ENCODE measurements at places on chromosomes 13 and 19.

GRCh38 chr13:97124915-97125809, 97.0 kb upstream of the MBNL2 start:
- no peak for DNase-seq

DNA sequence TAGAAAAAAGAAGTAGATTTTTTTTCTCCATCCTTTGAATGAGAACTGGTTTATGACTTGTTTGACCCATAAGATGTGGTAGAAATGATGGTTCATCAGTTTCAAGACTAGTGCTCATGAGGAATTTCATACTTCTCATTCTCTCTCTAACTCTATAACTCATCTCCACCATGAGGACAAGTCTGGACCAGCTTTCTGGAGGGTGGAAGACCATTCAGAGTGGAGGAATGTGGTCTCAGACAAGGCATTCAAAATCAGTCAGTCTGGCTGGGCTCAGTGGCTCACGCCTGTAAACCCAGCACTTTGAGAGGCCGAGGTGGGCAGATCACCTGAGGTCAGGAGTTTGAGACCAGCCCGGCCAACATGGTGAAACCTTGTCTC, 3.5 kb upstream of the EID2 start:
- no peak for DNase-seq

DNA sequence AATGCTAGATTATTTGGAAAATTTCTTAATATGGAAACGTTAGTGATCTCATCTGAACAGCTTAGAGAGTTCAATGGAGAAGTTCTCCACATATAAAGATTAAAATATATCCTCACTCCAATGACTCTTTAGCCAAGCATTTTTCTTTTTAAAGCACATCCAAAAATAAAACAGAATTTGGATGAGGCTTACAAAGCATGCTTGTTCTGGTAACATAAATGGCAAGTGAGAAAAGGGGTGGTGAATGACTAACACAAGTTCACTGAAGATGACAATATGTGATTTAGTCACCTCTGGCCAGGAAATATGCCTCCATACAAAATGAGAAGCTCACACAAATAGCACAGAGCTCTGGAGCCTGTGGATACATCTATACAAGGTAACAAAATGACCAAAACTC, 253.0 kb downstream of the PCDH20 start:
- no peak for DNase-seq

DNA sequence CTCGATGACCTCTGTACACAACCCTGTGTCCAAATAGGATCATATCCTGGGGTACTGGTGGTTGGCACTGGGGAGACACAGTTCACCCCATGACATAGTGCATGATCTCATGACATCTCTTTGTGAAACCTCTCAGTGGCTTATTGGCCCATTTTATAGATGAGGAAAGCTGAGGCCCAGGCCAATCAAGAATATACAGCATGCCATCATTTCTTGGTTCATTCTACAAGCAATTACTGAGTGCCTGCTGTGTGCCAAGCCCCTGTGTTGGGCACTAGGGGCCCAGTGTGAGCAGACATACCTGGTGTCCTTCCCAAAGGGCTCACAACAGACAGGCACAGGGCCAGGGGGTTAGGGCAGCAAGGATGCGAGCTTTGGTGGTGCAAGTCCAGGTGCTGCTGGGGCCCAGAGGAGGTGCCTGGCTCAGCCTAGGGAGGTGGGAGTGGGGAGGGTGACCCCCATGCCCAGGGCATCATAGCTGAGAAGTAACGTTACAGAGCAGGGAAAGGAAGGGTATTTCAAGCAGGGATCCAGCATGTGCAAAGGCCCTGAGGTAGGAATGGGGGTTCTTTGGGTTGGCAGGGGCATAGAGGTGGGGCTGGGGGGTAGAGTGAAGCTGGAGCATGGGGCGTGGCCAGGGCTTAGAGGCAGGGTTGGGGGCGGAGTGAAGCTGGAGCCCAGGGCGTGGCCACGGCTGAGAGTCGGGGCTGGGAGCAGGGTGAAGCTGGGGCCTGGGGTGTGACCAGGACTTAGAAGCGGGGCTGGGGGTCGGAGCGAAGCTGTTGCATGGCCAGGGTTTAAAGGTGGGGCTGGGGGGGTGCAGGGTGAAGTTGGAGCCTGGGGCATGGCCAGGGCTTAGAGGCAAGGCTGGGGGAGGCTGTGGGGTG, 20.7 kb downstream of the COLGALT1 start:
- DNase-seq = no peak

GRCh38 chr19:1590641-1591397, 1.8 kb downstream of the MBD3 start:
- DNase-seq = no peak

GRCh38 chr19:51781999-51782398, 13.0 kb upstream of the FPR3 start:
- DNase-seq = no peak

GRCh38 chr13:25727810-25728209, 324.0 kb downstream of the SHISA2 start:
- DNase-seq = no peak

GRCh38 chr13:60974296-60974695, 441.4 kb downstream of the PCDH20 start:
- DNase-seq = no peak

GRCh38 chr13:41048640-41049039, 12.7 kb upstream of the WBP4 start:
- no peak for DNase-seq

DNA sequence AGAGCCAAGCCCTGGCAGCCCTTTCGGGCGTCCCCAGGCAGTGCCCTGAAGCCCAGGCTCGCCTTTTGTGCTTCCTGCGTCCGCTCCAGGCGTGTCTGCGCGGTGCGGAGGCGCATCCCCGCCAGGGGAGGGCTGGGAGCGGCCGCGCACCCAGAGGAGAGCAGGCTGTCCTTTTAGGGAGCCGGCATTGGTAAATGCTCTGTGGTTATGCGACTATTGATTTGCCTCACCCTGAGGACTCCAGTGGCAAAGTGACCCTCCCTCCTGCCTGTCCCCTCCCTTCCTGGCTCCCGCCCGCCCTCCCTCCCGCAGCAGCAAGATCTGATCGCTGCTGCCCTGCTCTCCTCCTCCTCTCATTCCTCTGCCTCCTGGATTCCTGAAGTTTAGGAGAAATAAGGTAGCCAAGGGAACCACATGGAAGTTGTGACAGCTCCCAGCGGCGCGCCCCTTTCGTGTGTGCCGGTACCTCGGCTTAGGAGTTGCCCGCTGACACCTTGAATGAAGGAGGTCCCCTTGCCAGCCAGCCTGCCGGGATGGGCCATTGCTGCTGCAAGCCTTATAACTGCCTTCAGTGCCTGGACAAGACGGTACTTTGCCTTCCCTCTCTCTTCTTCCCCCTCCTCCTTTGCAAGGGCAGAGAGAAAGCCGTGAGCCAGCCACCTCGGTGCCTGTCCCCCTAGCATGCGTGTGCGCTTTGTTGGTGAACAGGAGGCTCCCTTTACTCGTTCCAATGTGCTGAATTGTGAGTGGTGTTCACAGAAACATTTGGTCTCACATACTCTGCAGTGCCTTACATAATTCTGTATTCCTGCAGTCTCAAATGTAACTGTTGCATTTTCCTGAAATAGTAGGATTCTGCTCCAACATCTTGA, 166.9 kb downstream of the SLC7A1 start:
- no peak for DNase-seq

- DNase-seq = no peak
Measured at GRCh38 chr13:73358606-73359095, 299.8 kb downstream of the KLF5 start.

GRCh38 chr19:48501494-48502349, 9.9 kb downstream of the LMTK3 start:
- DNase-seq = peak; percentile 62

DNA sequence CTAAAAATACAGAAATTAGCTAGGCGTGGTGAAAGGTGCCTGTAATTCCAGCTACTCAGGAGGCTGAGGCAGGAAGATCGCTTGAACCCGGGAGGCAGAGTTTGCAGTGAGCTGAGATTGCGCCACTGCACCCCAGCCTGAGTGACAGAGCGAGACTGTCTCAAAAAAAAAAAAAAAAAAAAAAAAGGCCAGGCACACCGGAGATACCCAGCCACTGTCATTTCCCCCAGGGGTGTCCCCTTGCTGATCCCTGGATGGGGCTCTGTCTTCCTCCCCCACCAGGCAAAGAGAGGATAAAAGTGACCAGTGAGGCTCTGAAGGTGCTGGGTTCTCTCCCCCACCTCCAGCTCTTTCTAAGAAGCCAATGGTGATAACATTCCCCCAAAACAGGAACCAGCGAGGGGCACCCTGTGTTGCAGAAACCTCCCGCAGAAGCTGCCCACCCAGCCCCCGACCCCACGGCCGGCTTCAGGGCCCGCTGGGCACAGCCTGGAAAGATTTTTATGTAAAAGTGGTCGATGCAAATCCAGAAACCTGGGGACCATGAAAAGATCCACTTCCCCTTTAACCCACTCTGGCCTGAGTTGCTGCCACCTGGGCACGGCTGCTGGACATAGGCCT, 61.4 kb upstream of the KLF2 start:
- DNase-seq = no peak

Measured in thymus (tissue), 14 donors.